ENCODE measurements at places on chromosomes 1 and 21. TPM values are rescaled to one million over a fixed set of nuclear protein-coding genes. Genes with fewer than 3 reads are reported as not detected.
A peak's percentile ranks its signal among the peaks of the same experiment; 100 is the strongest.

DNA sequence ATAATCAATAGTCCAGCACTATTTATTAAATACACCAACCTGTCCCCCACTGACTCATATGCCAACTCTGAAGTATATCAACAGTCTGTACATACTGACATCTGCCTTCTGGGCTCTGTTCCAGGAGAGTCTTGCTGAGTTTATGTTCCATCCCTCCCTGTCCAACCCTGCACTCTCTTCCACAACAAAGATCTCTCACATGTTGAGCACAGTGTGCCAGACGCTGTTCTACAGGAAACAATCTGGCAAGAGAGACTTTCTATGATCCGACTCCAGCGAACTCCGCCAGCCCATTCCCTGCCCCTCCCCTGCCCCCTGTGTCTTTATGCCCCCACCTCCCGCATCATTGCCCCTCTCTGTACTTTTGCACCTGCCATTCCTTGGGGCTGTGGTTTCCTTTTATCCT lies 3.4 kb downstream of the LACTBL1 start:
- peak; percentile 26 for DNase-seq

- DNase-seq: no peak
Measured at GRCh38 chr1:67342076-67342890, 34.6 kb downstream of the IL12RB2 start.

DNA sequence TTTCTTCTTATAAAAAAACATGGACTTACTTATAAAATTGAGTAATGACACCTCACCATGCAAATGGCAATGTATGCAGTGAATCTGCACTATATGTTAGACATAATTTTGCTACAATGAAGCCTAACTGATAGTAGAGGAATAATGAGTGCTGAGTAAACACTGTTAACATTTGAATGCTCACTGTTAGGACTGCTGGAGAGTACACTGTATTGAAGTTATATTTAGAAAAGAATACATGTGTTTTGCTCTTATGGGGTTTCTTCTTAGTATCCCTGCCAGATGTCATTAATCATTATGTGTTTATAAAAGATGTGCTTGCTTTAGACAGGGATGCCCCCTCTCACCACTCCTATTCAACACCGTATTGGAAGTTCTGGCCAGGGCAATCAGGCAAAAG lies 111.1 kb upstream of the ZP4 start:
- no peak for DNase-seq

GRCh38 chr1:107777664-107778047 lies 187.3 kb downstream of the VAV3 start:
- no peak for DNase-seq

Gene ZNF436
- 18.8 TPM for total RNA-seq

Gene HUNK
- total RNA-seq: not detected

- peak; percentile 58 for DNase-seq
Measured at GRCh38 chr1:208183977-208184911, 59.9 kb downstream of the PLXNA2 start.

Gene CD1B
- total RNA-seq: not detected

DNA sequence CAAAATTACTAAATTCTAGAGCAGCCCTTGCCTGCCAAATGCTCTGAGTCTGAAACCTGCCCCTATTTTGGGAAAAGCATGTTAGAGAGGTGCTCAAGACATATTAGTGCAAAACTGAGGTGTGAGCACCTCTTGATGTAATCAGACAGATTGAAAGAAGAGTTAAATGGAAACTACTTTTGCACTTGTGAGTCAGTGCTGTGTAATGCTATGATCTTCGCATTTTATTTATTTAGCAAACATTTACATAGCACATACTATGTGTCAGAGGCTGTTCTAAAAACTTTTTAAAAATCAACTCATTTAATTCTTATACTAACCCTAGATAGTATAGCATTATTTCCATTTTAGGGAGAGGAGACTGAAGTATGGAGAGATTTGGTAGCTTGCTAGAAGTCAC lies 138.1 kb downstream of the ELAVL4 start:
- no peak for DNase-seq

GRCh38 chr1:207954104-207954503 lies 43.2 kb upstream of the CD34 start:
- no peak for DNase-seq

DNA sequence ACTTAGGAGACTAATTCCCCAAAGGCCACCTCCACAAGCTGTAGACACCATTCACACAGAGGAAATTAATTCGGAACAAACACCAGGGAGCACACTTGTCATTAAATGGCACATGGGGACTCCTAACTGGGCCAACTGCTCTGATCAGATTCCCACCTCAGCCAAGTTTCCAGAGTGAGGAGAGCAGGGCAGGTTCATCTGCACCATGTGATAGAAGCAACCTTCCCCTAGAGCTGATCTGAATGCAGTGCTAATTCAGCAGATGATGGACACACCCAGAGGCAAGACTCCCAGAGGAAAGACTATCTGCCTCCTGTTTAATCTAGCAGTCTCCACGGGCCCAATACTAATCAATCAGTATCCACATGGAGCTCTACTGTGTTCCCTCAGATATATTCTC lies 147.0 kb downstream of the VAV3 start:
- DNase-seq: no peak

GRCh38 chr1:99447721-99448120 lies 183.4 kb downstream of the PLPPR4 start:
- DNase-seq: no peak

- DNase-seq: no peak
Measured at GRCh38 chr1:113975211-113975895, 3.9 kb upstream of the OLFML3 start.

DNA sequence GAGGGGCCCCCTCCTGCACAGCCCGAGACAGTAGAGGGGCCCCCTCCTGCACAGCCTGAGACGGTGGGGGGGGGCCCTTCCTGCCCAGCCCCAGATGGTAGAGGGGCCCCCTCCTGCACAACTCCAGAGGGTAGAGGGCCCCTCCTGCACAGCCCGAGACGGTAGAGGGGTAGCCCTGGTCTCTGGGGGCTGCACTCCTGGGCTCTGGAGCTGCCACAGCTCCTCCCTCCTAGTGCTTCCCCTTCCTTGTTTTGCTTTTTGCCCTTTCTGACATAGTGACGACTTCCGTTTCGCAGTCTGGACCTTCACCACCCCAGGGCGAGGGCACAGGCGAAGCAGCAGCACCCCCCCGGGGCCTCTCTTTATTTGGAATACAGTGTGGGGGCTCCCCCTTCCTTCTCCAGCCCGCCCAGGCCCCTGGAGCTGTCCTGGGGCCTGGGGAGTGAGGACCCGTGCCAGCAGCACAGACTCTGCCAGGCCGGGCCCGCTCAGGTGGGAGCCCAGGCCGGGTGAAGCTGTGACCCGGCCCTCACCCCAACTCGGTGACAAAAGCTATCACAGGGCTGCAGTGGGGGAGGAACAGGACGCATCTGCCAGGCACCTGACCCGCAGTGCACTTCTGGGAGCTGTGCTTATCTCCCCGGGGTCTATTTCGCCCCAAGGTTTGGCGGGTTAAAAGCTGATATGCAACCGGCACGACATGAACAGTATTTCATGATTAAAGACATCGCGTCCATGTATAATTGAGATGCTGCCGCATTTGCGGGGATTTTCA lies 1.1 kb upstream of the PRXL2B start:
- DNase-seq: peak; percentile 52

DNA sequence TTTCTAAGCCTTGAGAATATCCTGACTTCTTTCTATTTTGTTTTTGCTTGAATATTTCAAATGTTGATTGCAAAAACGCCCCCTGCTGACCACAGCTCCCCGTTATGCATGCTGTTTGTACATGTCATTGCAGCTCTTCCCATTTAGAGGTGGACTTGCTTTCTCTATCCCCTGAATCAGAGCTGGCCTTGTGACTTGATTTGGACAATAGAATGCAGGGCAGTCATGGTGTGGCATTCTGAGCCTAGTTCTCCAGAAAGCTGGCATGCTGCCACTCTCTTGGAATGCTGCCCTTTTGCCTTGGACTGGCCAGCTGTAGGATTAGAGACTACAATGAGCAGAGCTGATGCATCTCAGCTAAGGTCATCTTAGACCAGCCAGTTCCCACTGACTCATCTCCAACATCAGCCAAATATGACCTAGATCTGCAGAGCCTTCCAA lies 1561.5 kb downstream of the MRPL39 start:
- DNase-seq: peak; percentile 26

Gene SPRR1B
- not detected for total RNA-seq

DNA sequence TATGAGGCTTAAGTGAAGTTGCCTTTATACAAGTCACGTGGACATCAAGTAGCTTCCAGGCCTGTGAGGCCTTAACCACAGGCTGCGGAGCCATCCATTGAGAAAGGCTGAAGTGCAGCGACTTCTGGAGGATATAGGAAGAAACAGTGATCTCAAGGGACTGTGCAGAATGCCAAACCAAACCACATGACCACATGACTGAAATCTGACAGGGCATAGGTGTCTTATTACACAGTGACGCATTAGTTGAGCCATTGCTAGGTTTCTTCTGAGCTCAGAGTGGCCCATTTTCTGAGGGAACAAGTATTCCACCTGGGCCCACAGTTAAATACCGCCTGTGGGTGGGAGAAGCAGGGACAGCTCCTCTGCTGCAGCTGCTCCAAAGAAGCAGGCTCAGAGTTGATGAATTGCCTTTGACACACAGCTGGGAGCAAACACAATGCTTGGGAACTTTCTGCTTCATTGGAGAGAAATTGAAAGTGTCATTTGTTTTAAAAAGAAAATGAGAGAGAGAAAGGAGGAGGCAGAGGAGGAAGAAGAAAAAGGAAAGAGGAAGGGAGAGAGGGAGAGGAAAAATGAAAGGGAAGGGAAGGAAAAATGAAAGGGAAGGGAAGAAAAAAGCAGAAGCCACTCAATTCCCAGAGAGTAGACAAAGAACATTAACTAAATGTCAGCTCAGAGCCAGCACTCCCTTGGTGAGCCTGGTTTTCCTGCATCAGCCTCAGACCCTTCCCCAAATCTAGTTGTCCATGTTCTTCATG lies 94.4 kb downstream of the COLGALT2 start:
- peak; percentile 98 for DNase-seq

- DNase-seq: no peak
Measured at GRCh38 chr1:94608142-94608851, 66.7 kb upstream of the F3 start.

DNA sequence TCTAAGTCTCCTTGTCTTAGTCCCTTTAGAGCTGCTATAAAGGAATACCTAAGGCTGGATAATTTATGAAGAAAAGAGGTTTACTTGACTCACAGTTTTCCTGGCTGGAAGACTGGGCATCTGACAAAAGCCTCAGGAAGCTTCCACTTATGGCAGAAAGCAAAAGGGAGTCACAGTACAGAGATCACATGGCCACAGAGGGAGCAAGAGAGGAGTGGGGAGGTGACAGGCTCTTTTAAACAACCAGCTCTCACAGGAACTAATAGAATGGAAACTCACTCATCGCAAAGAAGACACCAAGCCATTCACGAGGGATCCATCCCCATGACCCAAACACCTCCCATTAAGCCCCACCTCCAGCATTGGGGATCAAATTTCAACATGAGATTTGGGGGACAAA lies 68.8 kb downstream of the DDAH1 start:
- DNase-seq: no peak

Gene GSTM1
- total RNA-seq: 0.83 TPM

Gene LAMC2
- 2.3 TPM for total RNA-seq

Gene TPTE
- total RNA-seq: not detected

Gene S100A6
- 423 TPM for total RNA-seq

Gene TTC13
- total RNA-seq: 37.8 TPM

GRCh38 chr1:3352299-3352951 lies 102.0 kb upstream of the ARHGEF16 start:
- DNase-seq: peak; percentile 48

Gene MLLT11
- 79.8 TPM for total RNA-seq

Gene AK5
- 77.7 TPM for total RNA-seq

DNA sequence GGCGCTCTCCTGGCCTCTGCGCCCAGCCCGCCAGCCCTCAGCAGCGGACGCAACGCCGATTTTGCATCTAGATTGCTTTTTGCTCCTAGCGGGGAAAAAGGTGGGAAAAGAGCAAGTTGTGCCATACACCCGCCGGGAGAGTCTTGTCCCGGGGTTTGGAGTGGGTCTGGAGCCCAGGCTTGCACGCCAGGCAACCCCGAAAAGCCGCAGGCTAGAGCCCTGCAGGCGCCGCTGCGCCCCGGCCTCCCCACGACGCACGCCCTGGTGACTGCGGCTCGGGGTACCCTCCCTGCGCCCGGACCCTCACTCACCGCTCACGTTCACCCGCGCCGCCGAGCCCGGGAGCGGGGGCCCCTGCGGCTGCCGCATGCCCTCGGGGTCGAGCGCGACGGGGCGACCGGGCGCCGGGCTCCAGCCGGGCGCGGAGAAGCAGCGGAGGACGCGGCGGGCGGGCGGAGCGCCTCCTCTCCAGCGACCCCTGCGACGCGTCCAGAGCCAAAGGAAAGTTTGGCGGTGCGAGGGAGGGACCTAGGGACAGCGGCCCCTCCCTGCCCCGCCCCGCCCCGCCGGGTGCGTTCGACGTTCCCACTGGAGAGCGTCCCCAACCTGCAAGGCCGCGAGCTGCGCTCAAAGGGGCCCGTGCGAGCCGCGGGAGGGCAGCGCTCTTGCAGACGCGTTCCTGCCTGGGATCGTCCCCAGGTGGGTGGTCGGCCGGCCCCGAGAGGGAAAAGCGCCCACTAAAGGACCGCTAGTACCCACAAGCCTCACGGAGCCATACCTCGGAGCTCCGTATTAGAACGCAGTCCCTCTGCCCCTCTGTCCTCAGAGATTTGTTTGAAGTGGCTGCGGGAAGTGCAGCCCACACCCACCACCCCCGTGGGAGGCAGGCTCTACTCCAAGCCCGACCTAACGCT lies at the start of gene LPAR3:
Gene LPAR3, minus strand, starts transcription at position 502 of the 914 bp plus-strand sequence. CDS start 27,086 bp downstream, outside the sequence.
- DNase-seq: no peak

GRCh38 chr1:159058751-159059150 lies 17.8 kb downstream of the AIM2 start:
- DNase-seq: no peak

GRCh38 chr1:119703666-119704450 lies 7.9 kb upstream of the PHGDH start:
- DNase-seq: no peak

- no peak for DNase-seq
Measured at GRCh38 chr21:46561445-46562090, 43.3 kb downstream of the S100B start.

GRCh38 chr1:54396261-54396933 lies 9.8 kb downstream of the SSBP3 start:
- no peak for DNase-seq

- peak; percentile 98 for DNase-seq
Measured at GRCh38 chr1:111725192-111725591, 14.0 kb downstream of the INKA2 start.

DNA sequence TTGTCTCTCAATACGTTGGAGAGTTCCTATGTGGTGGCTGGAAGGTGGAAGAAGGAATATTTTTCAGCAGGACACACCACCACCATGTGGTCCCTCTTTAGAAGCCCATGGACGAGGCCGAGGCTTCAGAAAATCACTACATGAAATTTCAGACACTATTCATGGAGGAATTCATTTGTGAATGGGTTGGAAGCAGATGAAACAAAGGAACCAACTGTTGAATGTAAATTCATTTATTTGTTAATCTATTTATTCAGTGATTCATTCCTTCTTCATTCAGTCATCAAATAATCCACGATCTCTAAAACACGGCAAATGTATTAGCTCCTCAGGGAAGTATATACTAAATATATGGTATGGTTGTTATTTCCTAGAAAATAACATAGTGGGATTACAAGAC lies 12.2 kb downstream of the SLC35F3 start:
- no peak for DNase-seq
